Muscle of back (tissue), 13 donors: ENCODE measurements at places on chromosomes 5 and 9.
A peak's percentile ranks its signal among the peaks of the same experiment; 100 is the strongest.

- DNase-seq, result no peak
These were observed 87.5 kb upstream of the SSBP2 start for GRCh38 chr5:81838307-81838906.

DNA sequence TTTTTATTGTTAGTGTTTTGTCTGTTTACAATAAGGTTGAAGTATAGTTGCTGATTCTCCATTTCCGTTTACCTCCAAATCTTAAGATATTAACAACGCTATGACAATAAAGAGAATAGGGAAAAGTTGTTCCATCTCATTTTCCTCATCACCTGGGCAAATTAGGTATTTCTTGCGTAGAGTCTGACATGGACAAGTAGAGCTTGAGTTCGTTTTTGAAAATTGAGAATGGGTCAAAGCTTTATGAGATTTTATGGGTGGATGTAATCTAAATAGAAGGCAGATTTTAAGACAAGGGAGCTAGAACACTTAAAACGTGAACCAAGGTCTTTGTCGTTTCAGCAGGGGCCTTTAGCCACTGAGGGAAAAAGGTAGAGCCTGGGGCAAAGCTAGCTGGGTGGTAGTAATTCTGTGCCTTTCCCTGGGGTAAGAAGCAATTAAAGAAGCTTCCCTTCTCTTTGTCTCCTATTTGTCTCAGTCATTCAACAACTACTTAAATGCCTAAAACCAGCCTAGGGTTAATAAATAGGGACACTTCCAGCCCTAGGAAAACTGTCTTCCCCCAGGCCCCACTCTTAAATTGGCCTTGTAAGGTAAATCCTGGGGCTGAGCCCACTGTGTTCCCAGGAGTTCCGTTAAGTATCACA, 551 bp upstream of the CAAP1 start:
- DNase-seq, result no peak

- DNase-seq, result no peak
These were observed 324.7 kb upstream of the GRAMD2B start for GRCh38 chr5:126098330-126099017.

DNA sequence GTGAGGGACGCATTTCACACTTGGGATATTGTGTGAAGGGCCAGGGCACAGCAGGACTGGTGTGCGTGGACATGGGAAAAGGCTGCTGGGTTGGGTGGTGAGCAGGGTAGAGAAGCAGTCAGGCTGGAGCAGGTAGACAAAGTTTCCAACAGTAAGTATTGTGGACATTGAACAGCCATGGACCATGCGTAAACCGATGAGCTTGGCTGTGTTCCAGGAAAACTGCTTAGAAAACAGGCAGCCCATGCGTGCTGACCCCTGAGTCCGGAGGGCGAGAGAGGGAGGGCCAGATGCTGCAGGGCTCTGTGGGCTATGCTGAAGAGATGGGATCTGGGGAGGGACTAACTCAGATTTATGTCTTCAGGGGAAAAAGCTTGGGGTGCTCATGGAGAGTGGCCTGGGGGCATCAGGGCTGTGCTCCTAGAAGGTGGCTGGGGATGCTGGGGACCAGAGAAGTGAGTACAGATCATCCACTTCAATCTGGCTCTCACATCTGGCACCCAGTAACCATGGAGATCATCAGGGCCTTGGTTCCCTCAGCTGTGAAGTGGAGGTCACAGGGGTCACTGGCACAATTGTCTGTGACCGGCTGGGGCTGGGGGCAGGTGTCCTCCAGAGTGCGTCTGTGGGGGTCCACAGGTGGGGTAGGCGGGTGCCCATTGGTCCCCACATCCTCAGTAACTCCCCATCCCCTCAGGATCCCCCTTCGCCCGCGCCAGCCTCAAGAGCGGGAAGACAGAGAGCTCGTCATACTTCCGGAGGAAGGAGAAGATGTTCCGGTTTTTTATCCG, 93.3 kb downstream of the CACNA1B start:
- DNase-seq, result no peak

DNA sequence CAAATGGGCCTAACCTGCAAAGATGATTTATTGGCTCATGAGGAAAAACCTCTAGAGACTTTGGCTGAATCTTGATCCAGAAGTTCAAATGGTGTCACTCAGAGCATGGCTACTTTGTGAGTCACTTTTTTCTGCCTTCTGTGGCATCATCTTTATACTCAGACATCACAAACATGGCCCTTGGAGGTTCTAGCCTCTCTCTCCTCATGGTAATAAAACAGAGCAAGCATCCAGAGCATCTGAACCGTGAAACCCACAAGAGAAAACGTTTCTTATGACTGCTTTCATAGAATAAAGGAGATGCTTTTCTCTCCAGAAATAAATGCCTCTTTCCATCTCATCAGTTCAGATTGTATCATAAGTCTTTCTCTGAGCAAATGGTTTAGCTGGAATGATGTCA, 780.3 kb downstream of the KCTD16 start:
- DNase-seq, result no peak

GRCh38 chr5:54851449-54851848, 133.9 kb downstream of the ESM1 start:
- DNase-seq, result no peak

- DNase-seq, result no peak
These were observed 25.5 kb upstream of the CEP120 start for GRCh38 chr5:123448743-123449142.

DNA sequence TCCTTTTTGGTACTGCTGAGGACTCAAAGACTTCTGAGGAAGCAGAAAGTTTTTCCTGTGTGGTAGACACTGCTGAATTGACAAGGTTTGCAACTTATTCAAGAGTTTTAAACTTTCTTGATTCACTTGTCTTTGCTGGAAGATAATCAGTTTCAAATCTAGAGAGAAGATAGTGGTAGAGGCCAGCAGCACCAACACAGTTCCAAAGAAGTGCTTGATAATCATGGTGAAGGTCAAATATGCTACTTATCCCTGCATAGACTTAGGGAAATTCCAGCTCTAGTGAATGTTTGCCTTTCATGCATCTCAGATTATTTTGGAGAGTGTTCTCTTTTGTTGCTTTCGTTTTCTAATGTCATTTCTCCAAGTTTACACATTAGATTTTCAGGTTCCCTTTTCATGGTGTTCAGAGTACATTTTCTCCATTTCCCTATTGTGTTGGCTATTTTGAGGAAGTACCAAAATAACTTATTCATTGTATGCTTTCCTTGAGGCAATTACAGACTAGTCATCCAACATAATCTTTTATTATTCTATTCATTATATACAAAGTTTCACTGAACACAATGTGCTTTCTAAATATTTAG, 550 bp downstream of the IFNE start:
- DNase-seq, result no peak

DNA sequence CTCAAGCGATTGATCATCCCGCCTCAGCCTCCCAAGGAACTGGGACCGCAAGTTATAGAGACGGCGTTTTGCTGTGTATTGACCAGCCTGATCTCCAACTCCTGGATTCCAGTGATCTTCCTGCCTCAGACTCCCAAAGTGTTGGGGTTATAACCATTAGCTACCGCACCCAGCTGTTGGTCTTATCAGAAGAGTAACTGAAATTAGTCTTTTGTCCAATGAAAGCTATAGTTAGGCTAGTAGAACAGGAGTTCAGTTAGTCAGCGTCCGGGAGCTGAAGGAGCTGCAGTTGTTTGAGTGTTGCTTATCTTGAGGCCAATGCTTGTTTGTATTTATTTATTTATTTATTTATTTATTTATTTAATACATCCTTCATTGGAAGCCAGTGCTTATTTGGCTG, 3.2 kb upstream of the MIGA2 start:
- no peak for DNase-seq

- DNase-seq, result peak; percentile 52
These were observed 43.7 kb upstream of the TTC1 start for GRCh38 chr5:159965031-159965837.

- no peak for DNase-seq
These were observed 12.7 kb downstream of the LPCAT1 start for GRCh38 chr5:1511048-1511447.

DNA sequence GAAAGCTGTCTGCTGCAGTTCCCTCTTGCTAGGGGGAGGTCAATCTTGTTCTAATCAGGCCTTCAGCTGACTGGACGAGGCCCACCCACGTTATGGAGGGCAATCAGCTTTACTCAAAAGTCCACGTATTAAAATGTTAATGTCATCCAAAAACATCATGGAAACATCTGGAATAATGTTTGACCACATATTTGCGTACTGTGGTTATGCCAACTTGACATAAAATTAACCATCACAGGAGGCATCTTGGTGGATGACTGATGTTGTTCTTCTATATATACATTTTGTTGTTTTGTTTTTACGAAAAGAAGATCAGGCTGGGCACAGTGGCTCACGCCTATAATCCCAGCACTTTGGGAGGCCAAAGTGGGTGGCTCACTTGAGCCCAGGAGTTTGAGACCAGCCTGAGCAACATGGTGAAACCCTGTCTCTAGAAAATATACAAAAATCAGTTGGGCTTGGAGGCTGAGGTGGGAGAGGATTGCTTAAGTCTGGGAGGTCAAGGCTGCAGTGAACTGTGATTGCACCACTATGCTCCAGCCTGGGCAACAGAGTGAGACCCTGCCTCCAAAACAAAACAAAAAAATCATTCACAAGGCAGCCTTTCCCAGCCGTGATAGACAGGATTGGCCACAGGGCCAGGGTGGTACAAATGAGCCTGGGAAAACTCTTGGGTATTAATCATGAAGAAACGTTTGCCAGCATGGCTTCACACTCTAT, 33.8 kb upstream of the PRXL2C start:
- no peak for DNase-seq

- DNase-seq, result no peak
These were observed 16.1 kb downstream of the C9orf50 start for GRCh38 chr9:129604766-129605163.

DNA sequence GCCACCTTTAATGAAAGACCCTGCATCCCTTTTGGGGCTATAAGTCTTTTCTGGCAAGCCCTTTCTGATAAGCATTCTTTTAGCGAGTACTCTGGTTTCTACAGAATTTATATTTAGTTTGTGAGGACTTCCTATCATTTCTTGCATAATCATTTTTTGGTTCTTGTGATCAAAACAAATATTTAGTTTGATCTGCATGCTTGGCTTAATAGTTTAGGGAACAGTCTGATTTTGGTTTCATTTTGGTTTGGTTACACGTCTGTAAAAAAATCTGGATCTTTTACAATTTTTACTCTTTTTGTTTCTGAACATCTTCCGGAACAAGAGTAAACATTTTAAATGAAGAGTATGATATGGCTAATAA, 1074.4 kb downstream of the CDH9 start:
- DNase-seq, result no peak

DNA sequence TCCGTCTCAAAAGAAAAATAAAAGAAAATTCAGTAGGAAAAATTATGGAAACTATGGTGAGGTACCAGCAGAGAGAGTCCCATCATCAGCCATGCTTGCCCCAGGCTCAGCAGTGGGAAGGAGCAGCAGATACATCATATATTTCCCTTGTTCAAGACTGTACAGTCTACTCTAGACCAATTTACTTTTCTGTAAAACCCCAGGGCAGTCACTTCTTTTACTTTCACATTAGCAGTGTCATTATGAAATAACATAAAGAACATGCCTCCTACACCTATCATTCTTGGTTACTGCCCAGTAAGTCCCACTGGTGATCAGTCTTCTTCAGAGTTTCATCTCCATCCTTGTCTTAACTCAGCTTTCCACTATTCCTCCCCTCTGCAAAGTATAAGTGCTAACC, 1145.0 kb downstream of the MAT2B start:
- no peak for DNase-seq

- DNase-seq, result no peak
These were observed 15.3 kb downstream of the HSPA9 start for GRCh38 chr5:138559937-138560336.

DNA sequence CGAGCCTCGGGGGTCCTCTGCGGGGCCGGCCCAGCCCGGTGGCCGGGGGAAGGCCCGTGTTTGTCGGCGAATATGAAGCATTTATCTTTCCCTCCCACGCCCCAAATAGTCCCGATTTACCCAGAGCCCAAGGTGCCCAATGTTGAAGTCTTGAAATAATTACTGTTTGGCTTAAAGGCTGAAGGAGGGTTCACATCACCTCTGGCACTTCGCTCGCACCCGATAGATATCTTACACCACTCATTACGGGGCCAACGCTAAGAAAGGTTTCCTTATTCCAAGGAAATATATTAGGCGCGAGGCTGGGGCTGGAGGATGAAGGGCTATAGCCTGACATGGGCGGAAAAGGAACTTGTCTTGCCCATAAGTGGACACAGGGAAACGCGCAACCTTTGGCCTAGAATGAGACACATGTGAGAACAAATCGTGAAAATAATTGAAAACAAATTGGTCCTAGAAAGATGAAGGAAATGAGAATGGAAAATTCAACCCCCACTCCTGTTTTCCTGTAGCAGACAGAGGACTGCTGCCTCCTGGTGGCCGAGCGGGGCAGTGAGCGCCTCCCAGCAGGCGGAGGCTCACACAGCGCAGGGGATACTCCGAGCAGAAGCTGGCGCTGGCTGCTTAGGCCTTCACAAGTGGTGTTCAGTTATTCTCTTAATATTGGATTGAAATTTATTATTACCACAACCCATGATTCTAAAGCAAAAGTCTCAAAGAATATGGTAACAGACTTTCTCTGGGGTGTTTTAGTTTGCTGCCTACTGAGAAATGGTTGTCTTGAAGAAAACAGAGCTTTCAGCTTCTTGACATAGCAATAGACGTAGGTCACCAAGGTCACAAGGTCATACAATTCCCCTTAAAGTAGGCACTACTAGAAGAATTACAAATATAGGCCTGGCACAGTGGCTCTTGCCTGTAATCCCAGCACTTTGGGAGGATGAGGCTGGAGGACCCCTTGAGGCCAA, 7.9 kb downstream of the CCL21 start:
- DNase-seq, result peak; percentile 92

- DNase-seq, result peak; percentile 71
These were observed 275.3 kb downstream of the TMEM38B start for GRCh38 chr9:105969636-105970035.

GRCh38 chr5:90162324-90162723, 247.2 kb downstream of the CETN3 start:
- DNase-seq, result no peak

GRCh38 chr5:79091064-79091463, 20.5 kb upstream of the BHMT start:
- DNase-seq, result no peak

DNA sequence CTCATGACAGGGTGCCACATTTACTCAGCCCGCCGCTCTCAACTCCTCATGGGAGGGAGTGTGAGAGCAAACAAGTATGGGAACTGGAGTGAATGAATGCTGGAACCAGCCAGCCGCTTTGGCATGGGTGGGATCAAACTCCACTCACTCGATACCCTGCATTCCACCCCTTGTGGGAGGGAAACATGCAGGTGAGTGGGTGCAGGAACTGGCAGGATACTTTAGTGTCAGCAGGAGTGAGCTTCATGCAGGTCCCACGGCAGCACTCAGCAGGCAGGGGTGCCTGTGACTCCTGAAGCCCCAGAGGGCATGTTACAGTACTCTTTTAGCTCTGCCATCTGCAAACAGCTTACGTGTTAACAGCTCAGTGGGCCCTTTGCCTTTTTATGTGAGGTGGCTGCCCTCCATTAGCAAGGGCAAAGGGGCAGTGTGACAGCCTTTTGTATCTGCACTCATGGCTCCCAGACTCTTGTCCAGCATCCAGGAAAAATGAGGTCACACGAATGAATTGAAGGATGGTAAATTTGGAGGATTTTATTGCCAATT, 433.2 kb upstream of the NMUR2 start:
- no peak for DNase-seq
